Activated CD4-positive, alpha-beta T cell treated with anti-CD3 and anti-CD28 coated beads for 1 hour (primary cell): ENCODE measurements at places on chromosomes 12 and 14.

GRCh38 chr14:89283327-89284060 lies 133.5 kb downstream of the FOXN3 start:
- no peak for DNase-seq

DNA sequence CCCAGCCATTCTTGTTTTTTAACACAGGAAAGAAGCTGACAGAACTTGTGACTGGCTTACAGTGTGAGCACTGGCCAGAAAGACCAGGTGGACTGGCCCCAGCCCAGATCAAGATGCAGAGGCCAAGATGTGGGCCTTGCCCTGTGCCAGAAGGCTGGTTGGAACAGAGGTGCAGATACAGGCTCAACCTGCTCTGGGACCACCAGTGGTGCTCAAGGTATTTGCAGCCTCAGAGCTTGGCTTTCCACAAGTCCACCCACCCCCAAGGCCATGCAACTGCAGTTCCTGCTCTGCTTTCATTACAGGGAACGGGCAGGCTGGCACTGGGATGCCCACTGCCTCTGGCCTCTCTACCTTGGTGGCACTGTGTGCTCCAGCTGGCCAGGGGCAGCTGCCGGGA lies 23.3 kb downstream of the ZFC3H1 start:
- DNase-seq: no peak

- DNase-seq: no peak
These were observed 17.0 kb downstream of the PPP1R1A start for GRCh38 chr12:54571193-54572188.

GRCh38 chr12:29762637-29763300 lies 21.0 kb downstream of the TMTC1 start:
- DNase-seq: no peak

- DNase-seq: no peak
These were observed 52.6 kb downstream of the RBMS2 start for GRCh38 chr12:56574210-56574609.

GRCh38 chr12:64407342-64408223 lies 3.4 kb downstream of the XPOT start:
- no peak for DNase-seq

DNA sequence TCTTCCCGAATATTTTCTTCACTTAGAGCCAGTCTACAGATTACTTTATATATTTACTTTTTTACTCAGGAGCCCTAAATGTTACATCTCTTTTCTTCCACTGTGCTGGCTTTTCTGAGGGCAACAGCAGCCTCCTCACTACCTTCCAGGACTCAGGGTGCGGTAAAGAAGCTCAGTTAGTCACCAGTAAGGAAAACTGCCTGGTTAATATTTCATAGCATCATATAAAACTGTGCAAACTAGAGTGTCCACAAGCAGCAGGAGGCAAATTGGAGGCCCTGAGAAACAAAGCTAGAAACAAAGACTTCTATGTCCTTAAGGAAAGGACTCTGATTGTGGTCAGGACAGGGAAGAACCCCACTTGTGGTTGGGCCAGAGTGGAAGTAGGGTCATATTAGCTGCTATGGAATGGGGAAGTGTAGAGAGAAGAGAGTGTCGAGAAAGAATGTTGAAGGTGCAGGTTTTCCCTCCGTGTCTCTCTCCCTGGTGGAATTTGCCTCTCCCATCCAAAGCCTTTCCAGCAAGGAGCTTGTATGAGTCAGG lies 220.1 kb downstream of the SLC15A4 start:
- no peak for DNase-seq

DNA sequence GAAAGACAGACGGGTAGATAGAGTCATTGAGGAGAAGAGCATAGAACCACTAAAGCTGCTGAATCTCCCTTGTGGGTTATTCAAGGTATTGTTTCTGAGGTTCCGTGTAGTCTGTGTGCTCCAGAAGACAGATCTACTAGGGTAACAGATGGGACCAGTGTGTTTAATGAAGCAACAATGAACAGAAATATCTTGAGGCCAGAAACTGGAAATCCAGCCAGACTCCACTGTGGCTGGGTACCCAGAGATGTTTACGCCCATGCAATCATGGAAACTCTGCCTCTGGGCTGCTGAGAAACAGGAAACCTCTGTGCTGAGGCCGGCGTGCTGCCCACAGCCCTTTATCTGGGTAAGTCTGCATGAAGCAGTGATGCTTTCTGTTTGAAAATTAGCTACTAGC lies 8.3 kb downstream of the PROX2 start:
- peak; percentile 43 for DNase-seq

- DNase-seq: no peak
These were observed 4.1 kb downstream of the BMP4 start for GRCh38 chr14:53952533-53952932.

GRCh38 chr14:55884819-55885218 lies 233.4 kb upstream of the PELI2 start:
- DNase-seq: no peak

DNA sequence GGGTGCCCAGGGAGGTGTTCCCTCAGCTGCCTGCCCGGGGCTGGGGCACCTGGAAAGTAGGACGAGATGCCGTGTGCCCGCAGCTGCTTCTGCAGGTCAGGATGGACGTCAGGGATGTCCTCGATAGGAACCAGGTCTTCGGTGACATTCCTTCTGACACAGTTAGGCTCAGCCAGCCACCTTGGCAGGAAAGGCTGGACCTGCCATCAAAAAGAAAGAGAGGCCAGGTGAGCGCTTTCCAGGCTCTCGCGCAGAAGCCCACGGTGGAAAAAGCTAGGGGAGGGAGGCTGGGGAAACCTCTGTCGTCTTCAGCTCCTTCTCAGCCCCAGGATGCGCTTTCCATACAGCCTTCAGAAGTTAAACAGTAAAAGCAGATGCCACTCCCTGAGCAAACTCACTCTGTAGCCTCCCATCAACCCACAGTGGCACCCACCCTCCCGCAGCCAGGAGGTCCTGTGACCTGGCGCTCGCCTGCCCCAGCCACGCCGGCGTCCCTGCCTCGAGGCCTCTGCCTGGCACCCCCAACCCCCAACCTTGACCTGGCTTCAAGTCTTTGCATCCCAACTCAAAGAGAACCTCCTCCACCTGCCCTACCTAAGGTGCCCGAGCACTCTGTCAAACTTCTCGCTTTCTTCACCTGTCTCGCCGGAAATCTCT lies 1.3 kb downstream of the DDX51 start:
- DNase-seq: no peak

- DNase-seq: no peak
These were observed 43.9 kb upstream of the CTDSP2 start for GRCh38 chr12:57890191-57891115.

GRCh38 chr14:69711065-69711464 lies 55.9 kb upstream of the SRSF5 start:
- DNase-seq: no peak

DNA sequence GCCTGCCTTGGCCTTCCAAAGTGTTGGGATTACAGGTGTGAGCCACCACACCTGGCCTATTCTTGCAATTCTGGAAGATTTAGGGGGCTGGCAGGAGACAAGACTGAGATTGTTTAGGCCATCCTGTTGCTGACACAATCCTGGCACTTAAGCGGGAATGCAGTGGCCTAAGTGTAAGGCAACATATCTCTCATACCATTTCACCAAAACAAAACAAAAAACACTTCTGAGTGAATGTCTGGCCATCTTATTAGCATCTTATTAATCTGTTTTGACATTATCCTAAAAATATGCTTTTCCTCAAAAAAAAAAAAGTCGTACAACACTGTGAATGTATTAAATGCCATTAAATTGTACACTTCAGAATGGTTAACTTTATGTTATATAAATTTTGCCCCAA lies 67.6 kb downstream of the DENND5B start:
- no peak for DNase-seq

GRCh38 chr14:57998766-57999165 lies 132.9 kb upstream of the SLC35F4 start:
- DNase-seq: no peak

GRCh38 chr12:3405821-3406220 lies 85.2 kb upstream of the PRMT8 start:
- no peak for DNase-seq

GRCh38 chr14:90397425-90398314 lies 841 bp downstream of the CALM1 start:
- DNase-seq: peak; percentile 39

DNA sequence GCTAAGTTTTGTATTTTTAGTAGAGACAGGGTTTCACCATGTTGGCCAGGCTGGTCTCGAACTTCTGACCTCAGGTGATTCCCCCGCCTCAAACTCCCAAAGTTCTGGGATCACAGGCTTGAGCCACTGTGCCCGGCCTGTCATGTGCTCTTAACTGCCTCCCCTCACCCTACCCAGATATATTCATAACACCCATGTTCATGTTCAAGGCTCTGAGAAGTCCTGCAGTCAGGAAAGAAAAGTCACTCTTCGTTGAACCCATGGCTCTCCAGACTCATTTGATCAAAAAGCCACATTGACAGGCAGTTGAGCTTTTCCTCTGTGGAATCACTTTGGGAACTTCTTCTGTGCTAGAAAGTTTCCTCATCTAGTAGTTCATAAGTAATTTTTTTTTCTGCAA lies 545.5 kb upstream of the TBX3 start:
- no peak for DNase-seq

- DNase-seq: no peak
These were observed 304.7 kb downstream of the SSPN start for GRCh38 chr12:26499979-26500640.

DNA sequence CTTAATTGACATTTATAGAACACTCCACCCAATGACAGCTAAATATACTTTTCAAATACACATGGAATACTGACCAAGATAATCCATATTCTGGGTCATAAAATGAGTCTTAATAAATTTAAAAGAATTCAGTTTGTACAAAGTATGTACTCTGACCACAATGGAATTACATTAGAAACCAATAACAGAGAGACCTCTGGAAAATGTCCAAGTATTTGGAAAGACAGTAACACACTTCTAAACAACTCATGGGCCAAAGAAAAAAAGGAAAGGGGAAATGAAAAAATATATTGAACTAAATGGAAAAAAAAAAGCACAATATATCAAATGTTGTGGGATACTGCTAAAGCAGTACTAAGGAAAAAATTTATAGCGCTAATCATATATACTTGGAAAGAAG lies 52.0 kb downstream of the CRACR2A start:
- no peak for DNase-seq

DNA sequence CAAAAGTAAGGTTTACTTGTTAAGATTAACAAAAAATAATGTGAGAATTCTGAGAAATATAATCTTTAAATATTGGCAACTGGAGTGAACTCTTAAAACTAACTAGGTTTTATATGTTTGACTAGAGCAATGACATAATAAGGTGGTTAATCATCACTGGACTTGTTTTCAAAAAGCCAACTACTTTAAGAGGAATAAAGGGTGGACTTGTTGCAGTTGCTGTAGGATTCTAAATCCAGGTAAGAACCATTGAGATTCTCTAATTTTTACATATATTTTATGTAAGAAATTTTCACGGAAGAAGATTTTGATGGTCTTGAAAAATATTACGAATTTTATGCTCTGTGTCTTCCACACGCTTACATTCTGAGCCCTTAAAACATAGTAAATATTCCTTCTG lies at the start of gene SLCO1B1:
SLCO1B1 (plus strand) TSS at position 197 of the 400 bp plus-strand sequence. CDS start 10,381 bp downstream, outside the sequence.
- DNase-seq: no peak

- peak; percentile 31 for DNase-seq
These were observed 396.7 kb upstream of the OR4E1 start for GRCh38 chr14:22070119-22070982.

DNA sequence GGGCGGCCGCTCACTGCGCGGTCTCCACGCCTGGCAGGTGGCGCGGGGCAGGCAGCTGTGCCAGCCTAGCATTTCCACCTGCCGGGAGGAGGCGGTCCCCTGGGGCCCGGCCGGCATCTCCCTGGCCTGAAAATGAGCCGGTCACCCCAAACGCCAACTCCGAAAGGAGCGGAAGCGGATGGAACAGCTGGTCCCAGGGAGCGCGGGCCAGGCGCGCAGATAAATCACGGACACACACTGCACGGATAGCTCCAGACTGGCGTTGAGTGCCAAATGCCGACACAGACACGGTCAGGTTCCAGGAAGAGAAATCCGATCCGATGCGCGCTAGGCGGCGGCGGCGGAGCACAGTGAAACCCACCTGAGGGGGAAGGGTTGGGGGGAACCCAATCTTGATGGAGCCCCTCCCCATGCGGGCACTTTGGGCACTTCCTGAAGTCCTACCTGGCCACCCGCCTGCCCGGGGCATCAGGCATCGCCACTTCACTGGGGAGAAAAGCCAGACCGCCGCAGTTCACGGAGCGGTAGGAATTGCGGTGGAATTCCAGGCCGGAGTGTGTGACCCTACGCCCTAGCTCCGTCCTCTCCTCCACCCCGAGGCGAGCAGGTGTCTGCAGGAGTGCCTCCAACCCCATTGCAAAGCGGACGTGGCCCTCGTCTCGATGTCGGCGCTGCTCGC lies 624 bp upstream of the PLEKHD1 start:
- no peak for DNase-seq

GRCh38 chr12:48788854-48789775 lies at the start of gene ADCY6:
ADCY6 (minus strand) TSS chr12:48789089; CDS start chr12:48783434, 5,655 bp downstream.
- no peak for DNase-seq

GRCh38 chr14:89798212-89798773 lies 156.2 kb downstream of the EFCAB11 start:
- DNase-seq: no peak

DNA sequence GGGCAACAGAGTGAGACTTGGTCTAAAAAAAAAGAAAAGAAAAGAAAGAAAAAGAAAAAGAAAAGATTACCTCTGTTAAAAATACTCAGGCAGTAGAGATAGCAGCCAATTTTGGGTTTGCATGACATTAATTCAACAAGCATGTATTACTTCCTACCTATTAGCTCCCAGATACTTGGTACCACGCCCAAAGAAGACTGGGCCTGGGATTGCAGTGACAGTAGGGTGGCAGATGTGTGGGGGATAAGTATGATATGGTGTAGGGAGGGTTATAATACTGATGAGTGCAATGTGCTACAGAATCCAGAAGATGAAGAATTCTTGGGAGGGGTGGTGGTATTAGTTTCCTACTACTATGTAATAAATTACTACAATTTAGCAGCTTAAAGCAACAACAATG lies 46.4 kb upstream of the FOS start:
- DNase-seq: no peak

DNA sequence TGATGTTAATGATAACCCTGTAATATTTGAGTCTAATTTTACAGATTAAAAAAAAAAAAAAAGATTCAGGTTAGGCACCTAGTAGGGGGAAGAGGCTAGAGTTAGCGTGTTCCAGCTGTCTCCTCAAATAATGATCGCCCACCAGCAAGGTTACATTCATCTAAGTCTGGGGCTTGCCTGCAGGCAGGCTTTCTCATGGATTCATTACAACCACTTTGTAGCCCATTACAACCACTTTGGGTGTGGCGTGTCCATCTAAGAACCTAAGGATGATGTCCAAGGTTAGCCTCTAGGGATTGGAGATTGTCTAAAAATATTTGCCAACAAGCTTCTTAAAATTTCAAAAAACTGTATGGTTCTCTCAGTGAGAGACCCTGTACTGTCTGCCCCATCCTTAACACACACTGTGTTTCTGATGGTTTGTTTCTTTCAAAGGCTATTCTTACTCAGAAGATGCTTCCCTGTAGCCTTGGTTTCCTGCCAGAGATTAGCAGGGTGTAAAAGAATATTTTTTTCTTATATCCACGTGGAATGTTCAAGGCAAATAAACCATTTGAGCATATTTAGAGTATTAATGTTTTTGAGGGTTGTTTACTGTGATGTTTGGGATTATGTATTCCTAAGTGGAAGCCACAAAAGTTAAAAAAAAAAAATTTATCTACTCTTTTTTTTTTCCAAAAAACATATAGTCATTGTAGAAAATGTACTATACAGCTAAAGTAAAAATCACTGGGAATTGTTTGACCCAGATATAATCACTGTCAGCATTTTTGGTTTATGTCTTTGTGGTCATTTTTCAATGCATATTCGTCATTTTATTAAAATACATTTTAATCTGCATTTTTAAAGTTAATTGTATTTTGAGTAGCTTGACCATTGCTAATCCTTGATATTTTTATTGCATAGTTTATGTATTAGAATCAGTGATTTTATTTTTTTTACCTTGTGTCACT lies 1.7 kb downstream of the DYNC1H1 start:
- DNase-seq: no peak

- no peak for DNase-seq
These were observed 3.1 kb downstream of the DDIT3 start for GRCh38 chr12:57517187-57517586.
